Stimulated activated CD4-positive, alpha-beta T cell treated with anti-CD3 and anti-CD28 coated beads, Interleukin-15, amount 100 ng/mL, for 48 hours (primary cell): ENCODE measurements at places on chromosomes 13 and 19.

DNA sequence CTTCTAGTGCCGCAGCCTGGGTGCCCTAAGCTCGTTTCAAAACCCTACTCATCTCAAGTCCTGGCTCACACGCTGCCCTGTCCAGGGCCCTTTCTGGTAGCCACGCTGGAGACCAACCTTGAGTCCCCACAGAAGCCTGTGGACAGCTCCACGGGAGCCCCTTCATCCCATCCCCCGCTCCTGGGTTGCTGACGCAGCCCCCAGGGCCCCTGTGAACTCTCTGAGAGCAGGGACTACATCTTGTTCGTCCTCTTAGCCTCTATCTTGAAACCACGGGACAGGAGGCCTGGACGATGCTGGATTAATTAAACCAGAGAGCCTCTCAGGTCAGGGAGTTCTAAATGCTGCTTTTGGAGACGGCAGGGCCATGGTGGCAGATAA lies 7.4 kb downstream of the MLLT1 start:
- DNase-seq, result no peak

DNA sequence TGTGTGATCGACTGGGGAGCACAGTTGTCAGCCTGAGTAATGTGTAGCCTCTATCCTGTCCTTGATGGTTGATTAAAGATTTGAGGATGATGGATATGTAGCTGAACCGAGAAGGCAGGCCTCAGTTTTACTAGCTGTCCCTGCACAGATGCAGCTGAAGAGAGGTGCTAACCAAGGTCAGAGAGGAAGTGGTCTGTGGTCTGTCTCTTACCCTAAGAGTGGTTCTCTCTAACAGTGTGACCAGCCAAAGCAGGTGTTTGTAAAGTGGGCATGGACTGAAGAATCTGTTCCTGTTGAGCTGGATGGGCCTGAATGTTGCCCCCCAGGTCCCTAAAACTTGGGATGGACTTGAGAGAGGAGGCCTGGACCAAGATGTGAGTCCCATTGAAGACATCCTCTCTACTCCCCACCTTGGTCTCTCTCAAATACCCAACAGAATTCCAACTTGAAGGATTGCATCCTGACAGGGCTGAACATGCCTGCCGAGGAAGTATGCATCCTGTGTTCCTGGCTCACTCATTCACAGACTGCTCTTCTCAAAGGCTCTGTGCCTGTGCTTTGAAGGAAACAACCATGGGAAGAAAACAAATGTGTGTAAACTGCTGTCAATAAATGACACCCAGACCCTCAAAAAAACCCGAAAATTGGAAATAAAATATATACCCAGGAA lies 223.8 kb downstream of the MAB21L1 start:
- DNase-seq, result no peak

- DNase-seq, result no peak
Measured at GRCh38 chr13:29567411-29567810, 28.1 kb downstream of the SLC7A1 start.

DNA sequence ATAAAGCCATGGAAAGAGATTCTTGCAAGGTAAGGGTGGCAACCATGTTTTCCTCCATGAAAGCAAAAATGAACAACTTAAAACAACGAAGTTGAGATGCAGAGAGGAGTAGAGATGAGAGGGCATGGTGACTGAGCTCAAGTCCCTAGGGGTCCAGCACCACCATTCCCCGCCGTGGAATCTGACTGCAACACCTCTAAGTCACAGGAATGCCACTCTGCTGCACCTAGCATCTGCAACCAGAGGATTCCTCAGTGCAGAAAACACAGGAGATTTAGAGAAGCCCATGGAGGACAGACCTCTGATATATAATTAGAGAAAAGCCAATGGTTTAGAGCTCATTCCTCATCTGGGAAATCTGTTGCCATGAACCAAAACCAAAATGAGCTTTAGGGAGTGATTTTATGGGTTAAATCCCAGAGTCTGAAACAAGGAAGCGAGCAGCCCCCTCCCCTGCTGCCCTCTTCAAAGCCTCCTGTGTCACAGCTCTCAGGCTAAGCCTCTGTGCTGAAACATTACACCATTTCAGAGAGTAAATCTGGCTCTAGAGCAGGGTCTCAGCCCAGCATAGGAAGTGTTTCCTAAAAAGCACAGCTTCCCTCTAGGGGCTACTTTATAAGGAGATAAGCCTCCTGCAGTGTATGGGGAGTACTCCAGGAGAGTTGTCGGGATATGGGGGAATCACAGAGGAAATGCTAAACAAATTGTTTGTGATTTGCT lies 1043.6 kb downstream of the UQCRFS1 start:
- no peak for DNase-seq

GRCh38 chr19:46499692-46500091 lies 4.0 kb upstream of the PNMA8B start:
- DNase-seq, result no peak
